A673 (cell line): ENCODE measurements at places on chromosomes 11 and 22. TPM values are rescaled to one million over a fixed set of nuclear protein-coding genes. Genes with fewer than 3 reads are reported as not detected.

GRCh38 chr11:26193694-26194365, 138.1 kb upstream of the ANO3 start:
- no peak overlapping the region for H3K27ac ChIP-seq
- H3K36me3 ChIP-seq = no peaks in the 10 kb centered on the region
- H3K4me3 ChIP-seq = no peak overlapping the region
- H3K27me3 ChIP-seq = no peaks in the 10 kb centered on the region
- peaks cover 4% of the 10 kb centered on the region for H3K4me1 ChIP-seq

- H3K4me3 ChIP-seq = no peak overlapping the region
- H3K4me1 ChIP-seq = no peaks in the 10 kb centered on the region
- DNase-seq = peak; percentile 13
Measured at GRCh38 chr11:131491503-131491902, 121.1 kb downstream of the NTM start.

GRCh38 chr11:115761348-115761747, 257.1 kb upstream of the CADM1 start:
- H3K27me3 ChIP-seq = peaks cover 35% of the 10 kb centered on the region
- DNase-seq = no peak
- H3K36me3 ChIP-seq = no peaks in the 10 kb centered on the region
- no peak overlapping the region for H3K27ac ChIP-seq

DNA sequence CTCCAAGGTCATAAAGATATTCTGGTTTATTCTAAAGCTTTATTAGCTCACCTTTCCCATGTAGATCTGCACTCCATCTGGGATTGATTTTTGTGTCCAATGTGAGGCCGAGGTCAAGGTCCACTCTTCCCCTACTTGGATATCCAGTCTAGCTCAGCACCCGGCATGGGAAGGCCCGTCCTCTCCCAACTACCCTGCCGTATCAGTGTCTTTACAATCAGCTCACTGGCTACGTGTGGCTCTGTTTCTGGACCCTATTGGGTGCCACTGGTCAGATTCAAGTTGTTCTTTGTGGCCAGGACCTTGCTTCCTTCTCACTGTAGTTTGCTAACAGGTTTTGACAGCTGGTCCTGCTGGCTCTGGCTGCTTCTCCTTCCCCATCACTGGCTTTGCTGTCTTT, 30.9 kb downstream of the KCNQ1OT1 start:
- no peaks in the 10 kb centered on the region for H3K27me3 ChIP-seq
- peaks cover 2% of the 10 kb centered on the region for H3K36me3 ChIP-seq
- H3K27ac ChIP-seq = no peak overlapping the region
- H3K4me1 ChIP-seq = no peaks in the 10 kb centered on the region
- DNase-seq = no peak
- no peak overlapping the region for H3K4me3 ChIP-seq

- no peak overlapping the region for H3K27ac ChIP-seq
- H3K4me1 ChIP-seq = no peaks in the 10 kb centered on the region
- no peaks in the 10 kb centered on the region for H3K27me3 ChIP-seq
- DNase-seq = no peak
- no peak overlapping the region for H3K4me3 ChIP-seq
- H3K36me3 ChIP-seq = peaks cover 98% of the 10 kb centered on the region
Measured at GRCh38 chr11:62148271-62148980, 24.6 kb downstream of the INCENP start.

The RFPL2 gene
- 0.13 TPM in 1 of 2 replicates, not detected in the other for total RNA-seq

The YPEL4 gene
- 0.20 TPM in 1 of 2 replicates, not detected in the other for total RNA-seq
